Activated CD4-positive, CD25-positive, alpha-beta regulatory T cell treated with anti-CD3 and anti-CD28 coated beads, Interleukin-2, amount 50 U/mL, for 16 hours (primary cell): ENCODE measurements at places on chromosomes 12 and 14.

DNA sequence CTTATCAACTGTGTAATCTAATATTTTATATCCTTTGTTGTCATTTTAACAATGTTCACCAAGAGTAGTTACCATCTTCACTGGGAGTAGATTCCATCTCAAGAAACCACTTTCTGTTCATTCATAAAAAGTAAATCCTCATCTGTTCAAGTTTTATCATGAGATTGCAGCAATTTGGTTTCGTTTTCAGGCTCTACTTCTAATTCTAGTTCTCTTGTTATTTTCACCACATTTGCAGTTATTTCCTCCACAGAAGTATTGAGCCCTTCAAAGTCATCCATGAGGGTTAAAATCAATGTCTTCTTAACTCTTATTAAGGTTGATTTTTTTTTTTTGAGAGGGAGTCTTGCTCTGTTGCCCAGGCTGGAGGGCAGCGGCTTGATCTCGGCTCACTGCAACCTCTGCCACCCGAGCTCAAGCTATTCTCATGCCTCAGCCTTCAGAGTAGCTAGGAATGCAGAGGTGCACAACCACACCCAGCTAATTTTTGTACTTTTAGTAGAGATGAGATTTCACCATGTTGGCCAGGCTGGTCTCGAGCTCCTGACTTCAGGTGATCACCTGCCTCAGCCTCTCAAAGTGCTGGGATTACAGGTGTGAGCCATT lies 276.6 kb downstream of the ACSS3 start:
- DNase-seq: no peak

DNA sequence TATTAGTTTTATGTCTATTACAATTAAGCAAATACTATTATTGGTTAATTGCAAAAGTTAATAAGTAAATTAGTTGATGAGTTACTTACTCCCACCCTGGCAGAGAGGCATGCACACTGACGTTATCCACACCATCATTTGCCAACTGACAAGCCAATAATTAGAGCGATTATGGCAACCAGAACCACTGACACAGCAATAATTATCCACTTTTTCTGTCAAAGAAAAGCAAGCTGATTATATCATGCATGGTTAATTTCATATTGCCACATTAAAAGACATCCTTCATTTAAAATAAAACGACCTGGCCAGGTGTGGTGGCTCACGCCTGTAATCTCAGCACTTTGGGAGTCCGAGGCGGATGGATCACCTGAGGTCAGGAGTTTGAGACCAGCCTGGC lies 43.1 kb downstream of the STX2 start:
- no peak for DNase-seq

GRCh38 chr14:53696217-53696965 lies 260.2 kb downstream of the BMP4 start:
- no peak for DNase-seq

- DNase-seq: no peak
These were observed 308.2 kb downstream of the GLT1D1 start for GRCh38 chr12:129161511-129161910.

DNA sequence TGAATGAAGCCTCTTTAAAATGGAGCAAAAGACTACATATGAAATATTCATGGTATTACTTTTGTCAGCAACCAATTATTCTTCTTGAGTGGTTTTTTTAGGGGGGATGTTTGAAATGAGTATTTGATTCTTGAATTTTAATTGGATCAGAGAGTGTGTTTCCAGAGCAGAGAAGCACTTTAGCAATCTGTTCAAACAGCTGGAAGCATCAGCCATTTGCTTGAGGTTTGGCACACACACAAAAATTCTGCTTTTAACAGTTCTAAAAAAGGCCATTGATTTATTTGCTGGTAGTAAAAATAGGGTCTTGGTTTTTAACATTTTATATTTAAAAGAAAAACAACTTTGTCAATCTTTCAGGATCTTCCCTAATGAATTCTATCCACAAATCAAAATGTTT lies 292.7 kb downstream of the LRFN5 start:
- DNase-seq: no peak

DNA sequence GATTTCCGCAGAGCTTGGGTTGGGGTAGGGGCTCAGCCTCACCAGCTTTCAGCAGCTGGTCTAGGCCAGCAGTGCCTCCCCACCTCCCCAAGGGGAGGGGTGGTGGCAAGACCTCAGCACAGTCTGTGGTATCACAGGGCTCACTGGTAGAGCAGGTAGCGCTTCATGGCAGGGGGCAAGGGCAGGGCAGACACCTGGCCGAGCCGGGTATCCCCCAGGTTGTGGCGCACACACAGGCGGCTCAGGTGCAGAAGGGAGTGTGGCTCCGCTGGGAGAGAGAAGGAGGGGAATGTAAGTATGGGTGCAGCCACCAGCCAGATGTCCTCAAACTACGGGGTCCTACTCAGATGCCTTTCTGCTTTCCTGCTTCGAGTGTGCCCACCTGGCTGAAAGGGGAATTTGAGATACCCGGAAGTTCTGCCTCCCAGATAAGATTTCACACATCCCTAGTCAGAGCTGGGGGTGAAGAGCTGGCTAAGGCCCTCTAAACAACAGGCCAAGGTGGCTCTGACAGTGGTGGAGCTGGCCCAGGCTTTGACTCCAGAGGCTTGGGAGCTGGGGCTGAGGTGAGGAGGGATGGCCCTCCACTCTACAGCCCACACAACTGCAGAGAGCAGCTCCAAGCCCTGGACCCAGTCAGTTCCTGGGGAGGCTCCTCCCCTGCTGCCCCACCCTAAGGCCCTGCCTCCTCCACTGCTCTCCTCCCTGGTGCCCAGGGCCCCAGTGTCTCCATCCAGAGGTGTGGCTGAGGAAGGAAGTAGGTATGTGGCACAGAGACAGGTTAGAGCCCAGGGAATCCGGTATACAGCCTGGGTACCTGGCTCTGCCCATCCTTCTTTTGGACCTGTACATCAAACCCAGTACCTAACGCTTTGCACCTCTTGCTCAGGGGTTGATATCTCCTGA lies 1.8 kb downstream of the SPSB2 start:
- DNase-seq: no peak

DNA sequence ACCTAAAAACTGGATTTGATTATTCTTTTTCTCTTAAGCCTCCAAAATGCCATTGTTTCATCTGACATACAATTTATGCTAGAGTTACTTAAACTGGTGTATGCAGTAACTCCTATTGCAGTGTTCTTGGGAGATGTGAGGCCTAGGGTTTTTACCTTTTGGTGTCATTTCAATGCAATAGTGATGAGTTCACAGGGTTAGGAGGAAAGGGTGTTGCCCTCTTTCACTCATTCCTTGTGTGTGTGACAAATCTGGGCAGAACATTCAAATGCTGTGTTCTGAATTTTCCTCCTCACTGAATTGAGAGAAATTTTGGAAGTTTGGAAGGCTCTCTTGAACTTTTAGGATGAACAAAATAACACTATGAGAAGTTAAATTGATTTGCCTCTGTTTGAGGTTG lies 69.9 kb downstream of the IGF1 start:
- DNase-seq: no peak
